ENCODE measurements at places on chromosomes 1 and 21.

DNA sequence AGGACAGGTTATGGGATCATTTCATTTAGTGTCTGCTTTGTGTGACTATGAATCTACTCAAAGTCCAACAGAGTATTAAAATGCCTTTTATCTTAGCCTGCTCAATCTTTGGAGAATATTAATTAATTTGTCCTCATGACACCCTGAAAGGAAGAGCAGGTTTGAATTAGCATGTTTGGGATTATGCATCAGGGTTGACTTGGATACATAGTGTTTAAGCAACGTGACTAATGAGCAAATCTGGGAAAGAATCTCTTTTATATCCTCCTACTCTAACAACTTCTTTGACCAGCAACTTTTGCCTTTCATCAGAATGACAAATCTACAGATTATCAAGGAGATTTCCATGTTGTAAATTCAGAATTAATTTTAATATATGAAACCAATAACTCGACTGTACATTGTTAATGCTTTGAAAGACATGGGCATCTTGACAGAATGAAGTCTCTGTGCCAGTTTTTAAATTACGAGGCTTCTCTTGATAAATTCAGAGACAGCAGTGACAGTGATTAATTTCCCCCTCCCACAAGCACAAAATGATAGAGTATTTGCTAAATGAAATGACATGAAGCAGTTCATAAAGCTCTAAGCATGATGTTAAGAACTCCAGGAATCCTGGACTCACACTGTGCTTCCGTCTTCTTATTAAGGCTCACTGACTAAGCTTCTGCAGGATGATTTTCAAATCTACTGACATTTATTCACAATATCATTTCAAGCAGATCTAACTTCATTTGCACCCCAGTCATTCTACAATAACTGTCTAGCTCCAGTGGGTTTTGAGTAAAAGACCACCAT is 156.5 kb downstream of the PCNX2 start:
- no peak for DNase-seq

DNA sequence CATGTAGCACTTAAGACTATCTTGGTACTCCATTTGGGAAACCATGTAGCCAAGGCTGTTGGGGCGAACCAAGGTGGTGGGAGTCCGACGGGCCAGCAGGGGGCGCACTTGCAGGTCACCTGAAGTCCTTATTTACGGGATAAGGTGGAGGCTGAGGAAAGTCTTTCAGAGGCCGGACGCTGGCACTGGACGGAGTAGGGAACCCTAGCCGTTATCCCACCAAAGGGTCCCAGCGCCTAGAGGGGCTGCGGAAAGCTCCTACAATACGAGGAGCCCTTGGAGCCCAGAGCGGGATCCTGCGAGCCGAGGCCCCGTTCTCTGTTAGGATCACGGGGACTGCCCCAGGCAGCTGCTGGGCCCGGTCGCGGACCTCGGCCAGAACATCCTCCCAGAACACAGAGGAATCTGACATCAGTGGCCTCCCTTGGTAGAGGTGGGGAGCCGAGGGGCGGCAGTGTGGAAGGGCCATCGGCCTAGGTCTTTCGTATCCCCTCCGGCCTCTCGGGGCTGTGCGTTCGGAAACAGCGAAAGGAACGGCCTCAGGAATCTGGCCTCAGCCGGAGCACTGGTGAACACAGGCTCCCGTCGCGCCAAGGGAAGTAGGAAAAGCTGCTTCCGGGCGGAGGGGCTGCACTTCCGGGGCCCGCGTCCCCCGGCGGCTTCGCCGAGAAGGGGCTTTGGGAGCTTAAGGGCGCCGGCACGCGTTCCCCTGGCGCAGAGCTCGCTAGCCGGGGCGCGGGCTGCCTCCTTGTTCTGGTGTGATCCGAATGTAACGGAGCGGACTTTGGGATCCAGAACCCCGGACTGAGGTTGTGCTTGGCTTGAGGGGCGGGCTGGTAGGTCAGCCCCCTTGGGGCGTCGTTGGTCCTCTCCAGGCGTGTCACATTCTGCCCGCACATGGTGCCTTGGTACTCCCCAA is 29.9 kb upstream of the RPTN start:
- peak; percentile 92 for DNase-seq

DNA sequence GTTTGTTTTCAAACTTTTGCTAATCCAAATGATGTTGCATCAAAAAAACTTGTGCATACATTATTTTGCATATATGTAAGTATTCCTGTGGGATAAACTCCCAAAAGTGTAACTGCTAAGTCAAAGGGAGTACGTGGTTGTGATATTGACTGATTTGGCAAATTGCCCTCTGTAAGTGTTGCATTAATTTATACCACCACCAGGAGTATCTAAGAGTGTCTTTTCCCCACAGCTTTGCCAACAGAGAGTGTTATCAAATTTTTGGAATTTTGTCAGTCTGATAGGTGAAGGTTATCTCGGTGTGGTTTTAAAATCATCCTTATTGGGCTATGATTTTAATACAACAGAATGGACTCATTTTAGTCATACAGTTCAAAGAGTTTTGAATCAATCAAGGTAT is 30.1 kb upstream of the PARP1 start:
- no peak for DNase-seq

DNA sequence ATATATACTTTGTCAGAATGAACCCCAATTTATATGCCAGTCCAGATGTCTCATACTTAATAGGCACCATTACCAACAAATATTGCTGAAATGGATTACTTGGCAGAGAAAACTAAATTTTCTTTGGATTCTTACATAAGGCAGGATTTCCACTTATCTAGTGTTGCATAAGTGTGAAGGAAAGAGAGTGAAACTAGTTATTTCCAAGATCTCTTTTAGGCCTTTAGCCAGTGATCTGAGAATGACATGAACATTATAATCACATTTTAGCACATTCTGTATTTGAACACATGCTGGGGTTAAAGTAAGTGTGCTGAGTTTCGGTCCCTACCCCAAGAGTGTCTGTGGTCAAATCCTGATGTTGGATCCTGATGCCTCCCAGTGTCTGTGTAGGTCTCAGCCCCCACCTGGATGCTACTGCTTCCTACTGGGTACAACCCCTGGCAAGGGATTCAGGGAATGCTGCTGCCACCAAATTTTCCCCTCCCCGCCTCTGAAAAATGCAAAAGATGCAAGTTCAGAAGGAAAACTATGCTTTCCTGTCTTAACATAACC is 11.2 kb downstream of the DDAH1 start:
- no peak for DNase-seq

GRCh38 chr1:207331354-207332313 is 10.2 kb downstream of the CD55 start:
- DNase-seq: no peak

DNA sequence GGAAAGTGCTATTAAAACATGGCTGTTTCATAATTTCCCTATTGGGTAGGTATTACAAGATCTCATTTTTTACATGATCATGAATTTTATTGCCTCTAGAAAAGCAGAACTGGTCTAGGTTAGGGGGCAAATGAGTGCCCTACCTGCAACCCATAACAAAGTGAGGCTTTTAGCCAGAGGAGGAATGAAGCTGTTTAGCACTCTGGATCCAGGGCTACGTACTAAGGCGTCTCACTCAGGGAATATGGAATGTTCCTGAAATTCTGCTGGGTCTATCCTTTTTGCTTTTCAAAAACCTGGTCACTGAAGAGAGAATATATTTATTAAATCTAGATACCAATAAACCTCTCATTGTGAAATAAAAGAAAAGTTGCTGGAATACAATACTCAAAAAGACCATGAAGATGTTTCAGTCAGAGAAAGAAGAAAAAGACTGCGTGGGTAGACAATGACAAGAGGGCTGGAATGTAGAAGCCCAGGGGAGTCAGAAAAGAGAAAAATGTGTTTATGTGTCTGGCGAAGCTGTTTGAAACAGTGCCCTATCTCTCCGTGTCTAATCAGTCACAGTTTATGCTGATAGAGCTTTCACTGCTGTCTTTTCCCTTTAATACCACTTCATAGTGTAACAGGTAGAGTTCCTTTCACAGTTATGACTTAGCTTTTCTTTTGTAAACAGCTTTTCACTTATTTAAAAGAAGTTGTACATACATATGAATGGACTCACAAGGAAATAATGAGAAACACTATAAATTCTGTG is 25.0 kb upstream of the SYDE2 start:
- DNase-seq: no peak

- no peak for DNase-seq
These were observed 9.3 kb downstream of the KANK4 start for GRCh38 chr1:62309906-62310305.

- no peak for DNase-seq
These were observed 31.4 kb upstream of the CBR3 start for GRCh38 chr21:36103434-36103833.

DNA sequence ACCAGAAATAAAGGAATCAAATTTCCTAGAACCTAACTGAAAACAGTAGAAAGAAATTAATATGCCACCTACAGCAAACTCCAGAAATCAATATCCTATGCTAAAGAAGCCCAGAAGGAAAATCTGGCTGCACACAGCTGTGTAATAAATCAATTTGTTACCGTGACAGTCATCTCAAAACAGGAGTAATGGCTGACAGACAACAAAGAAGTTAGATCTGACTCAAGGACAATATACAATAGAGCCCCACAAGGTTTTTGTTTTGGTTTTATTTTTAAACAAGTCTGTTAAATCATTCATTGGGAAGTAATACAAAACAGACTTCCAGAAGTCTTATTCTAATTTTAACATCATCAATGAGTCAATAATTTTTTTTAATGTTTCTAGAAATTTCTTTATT is 168.4 kb downstream of the RERE start:
- DNase-seq: no peak

- DNase-seq: no peak
These were observed 8.9 kb upstream of the DYRK1A start for GRCh38 chr21:37357691-37358090.

DNA sequence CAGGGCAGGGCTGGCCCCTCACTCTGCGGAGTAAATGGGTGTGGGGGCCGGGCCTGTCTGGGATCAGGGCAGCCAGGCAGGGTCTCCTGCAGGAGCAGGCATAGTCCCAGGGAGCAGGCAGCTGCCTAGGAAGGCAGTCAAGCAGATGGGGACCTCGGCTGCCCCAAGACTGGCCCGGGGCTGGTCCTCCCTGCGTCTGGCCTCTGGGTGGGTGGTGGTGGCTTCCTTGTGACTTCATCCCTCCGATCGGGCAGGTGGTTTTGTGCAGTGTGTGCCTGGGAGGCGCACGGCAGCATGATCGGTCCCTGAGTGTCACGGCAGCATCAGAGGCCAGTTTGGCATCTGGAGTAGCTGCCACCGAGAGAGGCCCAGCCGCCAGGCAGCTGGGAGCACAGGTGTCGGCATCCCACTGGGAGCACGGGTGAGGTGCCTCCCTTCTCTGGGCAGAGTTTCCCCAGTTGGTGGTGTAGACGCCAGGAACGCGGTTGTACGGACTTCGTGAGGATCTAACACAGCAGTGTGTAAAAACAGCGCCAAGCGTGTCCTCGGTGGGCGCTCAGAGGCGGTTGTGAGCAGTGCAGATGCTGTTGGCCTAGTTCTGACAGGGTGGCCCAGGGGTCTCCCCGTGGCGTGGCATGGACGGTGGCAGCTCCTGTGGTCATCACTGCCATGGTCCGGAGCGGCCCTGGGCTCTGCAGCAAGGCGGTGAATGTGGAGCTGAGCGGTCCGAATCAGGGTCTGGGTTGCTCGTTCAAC is 45.9 kb downstream of the PRKCZ start:
- DNase-seq: no peak

DNA sequence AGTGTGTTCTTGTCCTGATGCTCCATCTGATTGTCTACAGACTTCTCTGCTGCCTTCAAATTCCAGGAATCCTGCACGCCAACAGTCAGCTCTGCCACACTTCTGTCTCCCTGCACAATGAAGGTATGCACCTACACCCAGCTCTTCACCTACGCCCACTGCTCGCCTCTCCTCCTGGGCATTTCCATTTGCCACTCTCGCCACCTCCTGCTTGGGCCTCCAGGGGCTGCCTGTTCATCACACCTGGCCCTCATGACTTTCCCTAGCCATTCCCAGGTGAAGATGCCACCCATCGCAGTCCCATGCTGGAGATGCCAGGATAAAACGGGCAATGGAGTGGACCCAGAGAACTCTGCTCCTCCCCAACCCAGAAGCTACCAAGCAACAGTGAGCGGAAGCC is 96.5 kb upstream of the ATP1A1 start:
- DNase-seq: no peak

- DNase-seq: no peak
These were observed 45.9 kb downstream of the SAMD13 start for GRCh38 chr1:84347271-84347931.

DNA sequence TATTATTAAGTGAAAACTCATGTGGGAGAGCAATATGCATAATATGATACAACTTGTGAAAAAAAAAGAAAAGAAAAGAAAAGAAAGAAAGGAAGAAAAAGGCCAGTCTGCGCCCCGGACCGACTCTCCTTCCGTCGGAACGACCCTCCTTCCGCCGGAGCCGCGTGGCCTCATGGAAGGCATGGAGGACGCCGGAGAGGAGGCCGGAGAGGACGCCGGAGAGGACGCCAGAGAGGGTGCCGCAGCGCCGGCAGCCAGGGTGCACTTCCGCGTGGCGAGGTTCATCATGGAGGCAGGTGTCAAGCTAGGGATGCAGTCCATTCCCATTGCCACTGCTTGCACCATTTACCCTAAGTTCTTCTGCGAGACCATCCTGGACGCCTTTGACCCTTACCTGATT is 185.9 kb downstream of the NR5A2 start:
- no peak for DNase-seq

DNA sequence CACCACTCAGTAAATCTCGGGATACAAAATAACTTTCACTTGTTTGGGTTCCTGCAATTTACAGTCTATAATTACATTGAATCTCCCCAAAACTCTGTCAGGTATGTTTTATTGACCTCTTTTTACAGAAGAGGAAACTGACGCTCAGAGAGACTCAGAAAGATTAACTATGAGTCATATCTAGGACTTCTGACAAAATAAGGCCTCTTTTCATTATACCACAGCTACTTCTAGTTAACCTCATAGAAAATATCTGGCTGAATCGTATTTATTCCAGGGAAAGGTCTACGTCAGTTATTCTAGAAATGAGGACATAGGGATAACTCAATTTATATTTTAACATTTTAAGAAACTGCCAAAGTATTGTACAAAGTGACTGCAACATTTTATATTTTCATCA is 211.1 kb upstream of the FAM78B start:
- no peak for DNase-seq

- DNase-seq: no peak
These were observed 1.6 kb downstream of the NSUN4 start for GRCh38 chr1:46342084-46342656.

DNA sequence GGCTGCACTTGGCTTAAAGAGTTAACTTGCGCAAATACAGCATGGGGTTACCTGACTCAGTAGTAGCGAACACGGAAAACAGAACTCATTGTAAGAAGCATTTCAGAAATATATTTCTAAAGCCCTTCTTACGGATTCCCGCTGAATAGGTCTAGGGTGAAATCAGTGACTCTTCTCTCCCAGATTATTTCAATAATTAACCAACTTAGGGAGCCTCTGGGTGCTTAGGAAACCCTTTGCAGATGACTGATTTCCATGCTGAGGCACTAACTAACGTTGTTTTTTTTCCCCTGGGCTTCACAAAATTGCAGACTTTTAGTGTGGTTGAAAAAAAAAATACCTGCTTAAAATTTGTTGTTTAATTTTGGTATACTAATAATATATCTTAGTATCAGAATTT is 40.3 kb downstream of the BTG3 start:
- DNase-seq: no peak
